ENCODE measurements at places on chromosomes 6 and 20.

DNA sequence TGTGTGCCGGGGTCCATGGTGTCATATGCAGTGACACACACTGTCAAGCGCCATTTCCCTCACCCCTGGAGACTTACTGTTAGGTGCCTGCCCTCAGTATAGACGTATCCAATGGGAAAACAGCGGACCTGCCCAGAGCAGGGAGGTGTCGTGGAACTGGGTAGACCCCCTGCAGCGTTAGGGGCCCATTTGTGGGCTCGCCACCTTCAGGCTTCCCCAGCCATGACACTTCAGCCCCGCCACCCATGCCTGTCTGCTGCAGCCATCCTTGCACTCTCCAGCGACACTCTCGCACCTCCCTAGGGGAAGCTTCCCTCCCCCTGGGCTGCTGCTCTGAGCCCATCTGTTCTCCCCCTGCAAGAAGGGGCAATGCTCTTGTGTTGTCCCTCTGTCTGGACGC, 43.2 kb downstream of the STK35 start:
- DNase-seq, result no peak

DNA sequence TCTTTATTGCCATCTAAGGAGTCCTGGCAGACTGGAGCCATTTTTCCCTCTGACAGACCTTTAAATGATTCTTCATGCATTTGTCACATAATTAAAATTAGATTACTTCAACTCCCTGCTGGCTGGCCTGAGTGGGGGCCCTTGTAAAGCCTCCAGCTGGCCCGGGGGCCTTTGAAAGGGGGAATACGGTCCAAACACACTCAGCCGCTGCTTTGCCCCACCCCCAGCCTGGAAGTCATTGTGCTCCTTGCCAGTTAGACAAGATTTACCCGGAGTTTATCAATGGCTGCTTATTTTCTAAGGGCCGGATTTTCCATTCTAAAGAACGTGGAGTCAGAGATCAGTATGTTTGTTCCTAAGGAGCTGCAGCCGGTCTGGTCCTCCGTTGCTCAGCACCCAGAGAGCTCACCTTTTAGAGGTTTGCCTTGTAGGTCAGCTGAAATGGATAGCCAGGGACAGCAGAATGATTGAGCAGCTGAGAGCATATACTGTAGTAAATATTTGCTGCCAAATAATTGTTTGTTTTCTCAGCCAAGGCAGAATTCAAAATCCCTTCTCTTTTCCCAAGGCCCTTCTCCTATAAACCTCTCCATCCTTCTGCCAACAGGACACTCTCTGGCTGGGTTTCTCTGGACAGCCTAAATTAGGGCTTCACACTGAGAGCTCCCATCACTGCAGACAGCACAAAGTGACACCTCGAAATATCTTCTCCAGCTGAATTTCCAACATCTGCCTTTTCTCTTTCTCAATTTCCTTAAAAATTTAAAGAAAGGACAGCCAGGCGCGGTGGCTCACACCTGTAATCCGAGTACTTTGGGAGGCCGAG, 68.4 kb upstream of the RBM24 start:
- DNase-seq, result no peak

DNA sequence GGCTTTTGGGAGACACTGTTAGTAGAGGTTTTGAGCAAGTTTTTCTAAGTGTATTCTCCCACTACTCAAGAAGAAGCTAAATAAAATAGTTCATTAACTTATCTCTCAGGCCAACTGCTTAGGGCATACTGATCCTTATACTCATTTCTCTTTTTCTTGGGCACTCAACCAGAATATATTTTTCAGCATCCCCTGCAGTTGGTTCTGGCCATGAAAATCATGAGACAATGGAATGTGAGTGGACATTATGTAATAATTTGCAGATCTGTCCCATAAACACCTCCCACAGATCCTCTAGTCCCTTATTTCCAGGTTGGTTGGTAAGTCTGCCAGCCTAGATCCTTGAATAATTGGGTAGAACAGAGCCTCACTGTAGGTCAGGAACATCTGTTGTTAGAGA, 136.7 kb downstream of the AIG1 start:
- DNase-seq, result peak; percentile 33

DNA sequence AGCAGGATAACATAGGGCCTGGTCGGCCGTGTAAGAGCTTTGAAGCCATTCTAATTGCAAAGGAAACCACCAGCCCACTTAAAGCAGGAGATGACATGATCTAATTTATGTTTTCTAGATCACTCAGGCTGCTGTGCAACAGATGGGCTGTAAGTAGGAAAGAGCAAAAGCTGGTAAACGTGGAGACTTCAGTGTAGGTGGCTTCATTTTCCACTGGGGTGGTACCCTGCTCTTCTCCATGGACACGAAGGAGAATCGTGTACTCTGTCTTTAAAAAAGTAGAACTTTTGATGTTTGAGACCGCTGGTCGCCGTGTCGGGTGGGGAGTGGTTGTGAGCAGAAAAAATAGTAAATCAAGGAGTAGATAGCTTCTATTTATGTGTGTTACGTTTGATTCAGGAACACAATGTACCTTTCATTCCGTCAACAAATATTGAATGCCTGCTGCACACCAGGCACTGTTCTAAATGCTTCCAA, 6.4 kb downstream of the CASS4 start:
- no peak for DNase-seq

DNA sequence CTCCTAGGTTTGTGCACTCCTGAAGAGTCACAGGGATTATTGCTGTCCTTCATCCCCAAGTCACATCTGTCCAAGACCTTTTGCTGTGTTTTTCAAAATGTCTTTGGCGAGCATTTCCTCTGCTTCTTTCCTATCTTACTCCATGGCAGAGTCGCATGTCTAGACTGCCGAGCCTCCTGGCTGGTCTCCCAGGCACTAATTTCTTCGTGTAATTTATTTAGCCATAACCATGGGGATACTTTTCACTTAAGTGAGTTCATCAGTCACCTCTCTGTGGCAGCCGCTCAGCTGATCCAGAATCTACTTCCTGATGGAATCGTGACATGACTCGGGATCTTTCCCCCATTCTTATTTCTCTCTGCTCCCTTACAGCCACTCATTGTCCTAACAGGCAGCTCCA, 25.8 kb downstream of the ADGRF5 start:
- DNase-seq, result no peak

GRCh38 chr6:46184114-46184513, 13.3 kb upstream of the ENPP5 start:
- DNase-seq, result peak; percentile 68

Measured in kidney glomerular epithelial cell (primary cell).